ENCODE measurements at places on chromosomes 1 and 21. TPM values are rescaled to one million over a fixed set of nuclear protein-coding genes. Genes with fewer than 3 reads are reported as not detected.

ZSWIM5 gene
- total RNA-seq = 0.24 TPM

IVL gene
- total RNA-seq = 0.57 TPM

SVBP gene
- total RNA-seq = 65.9 TPM

TRIM46 gene
- total RNA-seq = 1.9 TPM
